Natural killer cell (primary cell): ENCODE measurements at places on chromosomes 3 and 15.

DNA sequence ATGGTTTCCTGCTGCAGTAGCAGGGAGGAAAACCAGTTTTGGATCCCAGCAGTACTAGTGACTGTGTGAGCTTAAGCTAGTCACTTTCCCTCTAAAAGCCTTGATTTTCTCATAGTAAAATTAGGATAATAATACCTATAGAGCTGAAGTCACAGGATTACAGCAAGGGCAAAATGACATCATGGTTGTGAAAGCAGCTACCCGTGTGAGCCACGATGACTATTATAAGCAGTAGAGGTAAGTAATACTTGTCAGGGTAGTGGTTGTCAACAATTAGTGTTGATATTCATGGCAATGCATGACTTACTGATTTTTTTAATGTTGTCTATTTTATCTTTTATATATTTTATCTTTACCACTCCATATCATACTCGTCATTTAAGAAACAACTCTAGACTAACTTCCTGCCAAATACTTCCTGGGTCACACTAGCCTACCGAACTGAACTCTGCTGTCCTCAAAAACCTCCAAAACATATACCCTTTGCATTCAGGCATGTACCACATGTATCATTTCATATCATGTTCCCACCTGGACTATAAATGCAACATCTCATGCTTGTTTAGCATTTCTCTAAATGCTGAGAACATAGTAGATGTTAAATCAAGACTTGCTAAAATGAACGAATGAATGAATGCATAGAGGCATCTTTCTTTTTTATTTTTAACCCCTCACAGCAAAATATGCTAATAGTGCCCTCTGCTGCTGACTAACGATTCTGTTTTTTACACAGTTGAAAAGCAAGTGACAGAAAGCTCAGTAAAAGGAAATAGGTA is 172.6 kb downstream of the P3H2 start:
- no peak for DNase-seq

DNA sequence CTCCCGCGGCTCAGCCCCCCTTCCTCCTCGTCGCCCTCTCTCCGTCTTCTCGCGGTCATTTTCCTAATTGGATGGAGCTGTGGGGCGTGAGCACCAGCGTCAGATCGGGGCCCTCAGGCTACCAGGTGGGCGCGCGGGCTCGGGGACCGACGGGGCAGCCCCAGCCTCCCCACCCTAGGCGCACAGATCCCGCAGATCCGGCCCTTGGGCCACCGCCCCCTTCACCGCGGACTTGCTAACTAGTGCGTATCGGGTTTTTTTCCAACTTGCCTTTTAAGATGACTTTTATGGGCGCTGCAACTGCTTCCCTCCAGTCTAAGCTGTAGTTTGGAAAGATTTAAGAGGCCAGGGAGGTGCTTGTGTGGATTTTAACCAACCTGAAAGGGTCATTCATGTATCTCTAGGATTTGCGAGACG is 1.3 kb downstream of the ZNF710 start:
- DNase-seq: peak; percentile 52

- DNase-seq: no peak
Measured at GRCh38 chr3:10888518-10889090, 72.6 kb downstream of the SLC6A11 start.

DNA sequence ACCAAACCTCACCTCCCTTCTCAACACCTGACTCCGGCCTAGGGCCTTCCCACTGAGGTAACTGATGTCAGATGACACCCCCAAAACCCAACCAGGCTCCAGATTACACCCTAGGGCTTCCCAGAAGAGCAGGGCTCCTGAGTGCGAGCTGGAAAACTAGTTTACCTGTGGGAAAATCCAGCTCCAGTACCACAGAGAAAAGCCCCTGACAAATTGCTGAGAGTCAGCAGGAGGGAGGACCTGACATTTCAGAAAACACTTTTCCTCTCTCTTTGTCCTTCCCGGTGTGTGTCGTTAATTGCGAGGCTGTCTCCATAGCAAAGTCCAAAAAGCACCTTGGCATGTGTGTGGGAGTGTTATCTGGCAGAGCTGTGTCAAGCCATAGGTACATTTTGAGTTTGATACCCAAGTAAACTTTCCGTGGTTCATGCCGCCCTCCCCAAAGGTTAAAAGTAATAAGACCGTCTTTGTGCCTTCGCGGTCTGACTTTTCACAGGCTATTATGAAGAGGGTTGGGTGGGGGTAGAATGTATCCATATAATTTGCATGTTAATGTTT is 79.8 kb upstream of the FNDC3B start:
- no peak for DNase-seq

DNA sequence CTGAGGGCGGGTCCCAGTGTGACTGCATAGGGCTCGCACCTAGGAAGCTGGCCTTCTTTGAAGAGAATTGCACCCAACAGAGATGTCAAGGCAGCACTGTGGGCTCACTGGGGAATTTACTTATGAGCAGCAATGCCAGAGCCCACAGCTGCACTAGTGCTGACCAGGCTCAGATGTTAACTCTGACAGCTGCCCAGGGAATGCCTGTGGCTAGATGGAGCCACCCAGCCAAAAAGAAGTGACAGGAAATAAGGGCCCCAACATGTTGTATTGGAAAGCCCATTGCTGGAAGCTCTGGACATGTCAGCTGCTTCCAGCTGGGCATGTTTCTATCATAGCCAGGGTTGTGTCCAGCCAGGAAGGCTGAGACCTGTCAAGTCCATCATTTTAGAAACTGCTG is 90.9 kb upstream of the ZNF280D start:
- no peak for DNase-seq

DNA sequence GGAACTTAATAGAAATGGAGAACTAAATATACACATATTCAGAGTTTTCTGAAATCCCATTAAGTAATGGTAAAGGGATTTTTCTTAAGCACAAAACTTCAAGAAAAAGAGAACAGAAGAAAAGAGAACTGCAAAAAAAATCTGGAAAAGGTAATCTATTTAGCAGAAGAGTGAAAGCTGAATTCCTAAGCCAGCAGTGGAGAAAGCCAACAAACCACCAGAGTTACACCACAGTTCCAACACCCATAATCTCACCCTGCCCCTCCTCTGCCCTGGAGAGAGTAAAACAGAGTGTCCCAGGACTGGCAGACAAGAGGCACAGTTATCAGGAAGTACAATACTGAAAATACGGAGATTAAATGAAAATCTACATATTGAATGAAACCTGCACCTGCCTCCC is 29.4 kb downstream of the TP53BP1 start:
- DNase-seq: no peak

DNA sequence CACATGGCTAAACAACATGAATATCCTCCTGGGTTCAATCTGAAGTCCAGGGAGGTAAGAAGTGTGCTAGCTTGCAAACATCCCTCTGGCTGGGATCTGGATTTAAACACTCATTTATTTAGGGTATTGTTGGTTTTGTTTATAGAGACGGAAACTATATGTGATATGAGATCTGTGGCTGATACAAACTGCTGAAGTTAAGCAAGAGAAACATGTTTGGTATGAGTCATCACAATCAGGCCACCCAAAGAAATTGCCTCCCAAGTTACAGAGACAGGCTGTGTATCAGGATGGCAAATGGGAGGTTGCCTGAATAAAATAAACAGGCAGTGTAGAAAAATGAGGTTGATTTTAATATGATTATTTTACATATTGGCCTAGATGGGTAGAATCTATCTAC is 562.1 kb downstream of the IGSF11 start:
- no peak for DNase-seq

DNA sequence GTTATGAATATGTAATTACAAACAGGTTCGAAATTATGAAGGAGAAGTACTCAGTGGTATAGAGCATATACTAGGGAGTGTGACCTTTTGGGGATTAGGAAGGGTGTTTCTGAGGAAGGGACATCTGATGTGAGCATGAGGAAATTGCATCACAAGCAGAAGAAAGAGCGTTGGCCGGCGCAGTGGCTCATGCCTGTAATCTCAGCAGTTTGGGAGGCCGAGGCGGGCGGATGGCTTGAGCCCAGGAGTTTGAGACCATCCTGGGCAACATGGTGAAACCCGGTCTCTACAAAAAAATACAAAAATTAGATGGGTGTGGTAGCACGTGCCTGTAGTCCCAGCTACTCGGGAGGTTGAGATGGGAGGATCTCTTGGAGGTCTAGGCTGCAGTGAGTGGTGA is 6.9 kb downstream of the CMTM7 start:
- no peak for DNase-seq

DNA sequence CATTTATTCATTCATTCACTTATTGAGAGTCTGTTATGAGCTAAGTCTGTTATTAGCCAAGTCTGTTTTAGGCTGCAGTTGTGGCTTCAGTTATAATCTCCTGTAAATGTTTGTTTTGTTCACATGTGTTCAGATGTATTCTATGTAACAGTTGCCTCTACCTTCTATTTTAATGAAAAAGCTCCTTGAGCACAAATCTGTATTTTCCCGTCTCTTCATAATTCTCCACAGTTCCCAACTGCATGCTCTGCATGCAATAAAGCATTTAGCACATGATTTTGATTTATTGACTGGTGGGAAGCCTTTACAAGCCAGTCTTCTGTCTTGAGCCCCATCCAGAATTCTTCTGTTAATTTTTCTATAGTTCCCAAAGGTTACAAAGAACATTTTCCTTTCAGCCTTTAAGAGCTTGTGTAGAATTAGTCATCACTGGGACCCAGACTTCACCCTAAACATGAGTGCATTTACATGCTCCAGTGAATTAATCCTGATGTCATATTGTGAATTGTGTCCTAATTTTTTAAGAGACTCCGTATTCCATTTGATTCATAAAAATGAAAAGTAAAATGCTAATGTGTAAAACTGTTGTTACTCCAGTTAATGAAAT is 122.3 kb upstream of the NR2E3 start:
- no peak for DNase-seq

DNA sequence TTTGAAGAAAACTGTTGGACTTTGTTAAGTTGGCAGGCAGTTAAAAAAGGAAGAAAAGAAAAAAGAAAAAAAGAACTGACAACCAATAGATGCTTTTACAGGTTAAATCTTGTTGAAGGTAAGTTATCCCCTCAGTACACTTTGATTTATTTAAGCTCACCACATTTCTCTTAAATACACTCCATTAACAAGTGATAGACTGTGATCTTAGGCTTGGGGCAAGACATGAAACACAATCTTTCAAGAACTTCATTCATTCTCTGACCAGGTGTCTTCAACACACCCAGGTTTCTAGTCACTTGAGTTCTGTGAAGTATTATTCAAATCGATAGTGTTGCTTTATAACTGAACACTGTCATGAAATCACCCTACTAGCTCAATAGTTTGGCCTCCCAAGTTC is 751.9 kb downstream of the ROBO1 start:
- DNase-seq: no peak

GRCh38 chr3:66140743-66141372 is 79.9 kb upstream of the SLC25A26 start:
- no peak for DNase-seq

DNA sequence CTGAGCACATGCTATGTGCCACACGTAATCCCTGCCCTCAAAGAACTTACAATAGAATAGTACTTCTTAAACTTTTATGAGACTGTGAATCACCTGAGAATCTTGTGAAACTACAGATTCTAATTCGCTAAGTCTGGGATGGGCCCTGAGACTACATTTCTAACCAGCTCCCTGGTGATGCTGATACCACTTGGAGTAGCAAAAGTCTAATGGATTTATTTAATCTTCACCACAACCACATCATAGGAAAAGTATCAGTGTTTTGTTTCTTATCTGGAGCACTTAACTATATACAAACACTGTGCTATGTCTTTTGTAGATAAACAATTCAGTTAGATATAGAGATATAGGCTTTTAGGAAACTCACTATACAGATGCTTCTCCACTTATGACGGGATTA is 23.8 kb upstream of the TCF12 start:
- no peak for DNase-seq

GRCh38 chr15:80151576-80151975 is 1.2 kb upstream of the FAH start:
- DNase-seq: no peak

GRCh38 chr15:91881569-91882297 is 28.2 kb downstream of the SLCO3A1 start:
- DNase-seq: no peak

DNA sequence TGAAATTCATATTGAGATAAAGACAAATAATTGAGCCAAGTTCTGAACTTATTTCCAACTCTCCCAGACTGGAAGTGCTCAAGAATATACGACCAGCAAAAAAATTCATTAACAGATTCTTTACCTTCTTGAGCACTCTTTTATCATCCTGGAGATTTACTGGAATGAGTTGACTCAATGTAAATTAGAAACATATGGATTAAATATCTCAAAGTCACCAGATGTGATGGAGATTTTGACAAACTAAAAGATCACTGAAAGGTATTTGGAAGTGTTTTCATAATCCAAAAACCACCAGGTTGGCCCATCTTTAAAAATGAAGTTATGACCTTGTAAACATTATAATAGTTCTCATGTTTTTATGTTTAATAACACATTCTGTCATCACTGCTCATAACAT is 433.2 kb upstream of the RASGRP1 start:
- no peak for DNase-seq

GRCh38 chr3:139888561-139889140 is 46.3 kb upstream of the CLSTN2 start:
- no peak for DNase-seq

GRCh38 chr3:54421943-54422342 is 299.6 kb downstream of the CACNA2D3 start:
- DNase-seq: no peak

DNA sequence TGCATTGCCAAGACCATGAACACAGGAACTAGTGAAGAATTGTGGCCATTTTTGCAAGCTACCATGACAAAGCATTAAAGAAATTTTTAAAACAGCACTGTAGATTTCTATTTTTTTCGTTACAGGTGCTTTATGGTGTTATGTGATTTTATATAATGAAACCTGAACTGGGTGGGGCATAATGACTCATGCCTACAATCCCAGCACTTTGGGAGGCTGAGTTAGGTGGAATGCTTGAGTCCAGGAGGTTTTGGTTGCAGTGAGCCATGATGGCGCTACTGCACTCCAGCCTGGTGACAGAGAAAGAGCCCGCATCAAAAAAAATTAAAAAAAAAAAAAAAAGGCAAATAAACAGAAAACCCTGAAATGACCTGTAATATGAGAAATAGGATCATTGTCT is 846.7 kb downstream of the EPHA3 start:
- DNase-seq: no peak

GRCh38 chr15:56207711-56208110 is 36.0 kb downstream of the RFX7 start:
- DNase-seq: no peak

DNA sequence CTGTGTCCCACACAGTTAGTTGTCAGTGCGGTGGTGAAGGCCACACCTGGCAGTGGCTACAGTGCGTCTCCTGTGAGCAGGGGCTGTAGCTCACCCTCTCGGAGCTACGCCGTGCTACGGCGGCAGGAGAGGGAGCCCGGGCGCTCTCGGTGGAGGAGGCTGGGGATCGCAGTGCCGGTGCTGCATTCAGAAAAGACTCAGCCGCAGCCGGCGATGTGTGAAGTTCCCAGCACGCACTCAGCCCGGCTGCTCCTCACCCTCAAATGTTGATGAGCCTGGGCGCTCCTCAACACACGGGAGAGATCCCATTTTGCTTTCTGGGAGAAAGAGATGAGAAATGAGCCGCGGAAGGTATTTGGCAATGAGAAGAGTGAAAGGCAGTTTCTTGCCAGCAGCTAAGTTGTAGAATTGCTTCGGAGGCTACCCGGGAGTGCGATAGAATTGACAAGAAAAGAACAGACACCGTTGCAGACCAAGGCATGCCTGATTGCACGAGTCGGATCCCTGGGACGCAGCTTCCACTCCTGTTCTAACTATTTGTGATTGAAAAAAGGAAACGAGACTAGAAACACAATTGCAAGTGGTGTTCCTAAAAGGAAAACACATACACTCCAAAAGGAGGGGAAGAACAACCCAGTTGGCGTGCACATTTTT is at the start of gene UNC13C:
TSS of gene UNC13C (plus strand) at position 189 of the 654 bp plus-strand sequence. CDS start 34,463 bp downstream, outside the sequence.
- no peak for DNase-seq

- DNase-seq: no peak
Measured at GRCh38 chr3:125140011-125140817, 72.3 kb downstream of the SLC12A8 start.

GRCh38 chr3:42498034-42498433 is 4.4 kb upstream of the VIPR1 start:
- no peak for DNase-seq
